ENCODE measurements at places on chromosomes 4 and X.

DNA sequence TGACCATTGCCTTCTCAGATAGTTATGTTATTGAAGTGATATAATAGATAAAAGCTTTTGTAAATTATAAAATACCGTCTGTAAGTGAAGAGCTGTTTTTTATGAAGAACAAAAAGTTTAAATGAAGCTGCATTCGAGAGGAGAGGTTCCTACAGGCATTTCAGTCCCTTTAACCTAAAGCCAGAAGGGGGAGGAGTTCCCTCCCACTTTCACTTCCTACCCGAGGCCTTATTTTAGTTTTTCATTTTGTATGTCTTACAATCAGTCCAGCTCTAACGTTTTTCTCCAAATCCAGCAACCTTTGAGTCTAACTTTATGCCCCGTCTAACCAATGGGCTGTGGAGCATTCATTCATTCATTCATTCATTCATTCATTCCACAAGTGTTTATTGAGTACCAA is 16.5 kb upstream of the SOX3 start:
- DNase-seq, result no peak

- no peak for DNase-seq
These were observed 53.7 kb downstream of the LNX1 start for GRCh38 chr4:53537606-53538005.

DNA sequence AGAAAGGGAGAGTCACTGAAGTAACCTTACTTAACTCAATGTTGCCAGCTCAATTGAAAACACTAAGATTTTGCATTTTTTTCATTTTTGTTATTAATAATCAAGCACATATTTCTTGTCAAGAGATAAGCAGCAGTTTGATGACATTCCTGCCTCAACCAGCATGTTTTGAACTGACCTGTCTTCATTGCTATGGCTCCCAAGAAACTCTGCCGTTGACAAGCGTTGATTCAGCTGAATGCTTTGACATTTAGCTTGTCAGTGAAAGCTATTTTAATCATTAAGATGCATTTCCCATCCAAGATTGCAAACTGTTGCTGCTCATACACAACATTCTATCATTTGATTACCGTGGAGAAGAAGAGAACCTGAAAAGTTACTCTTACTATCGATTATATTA is 5.9 kb downstream of the NAA11 start:
- no peak for DNase-seq

DNA sequence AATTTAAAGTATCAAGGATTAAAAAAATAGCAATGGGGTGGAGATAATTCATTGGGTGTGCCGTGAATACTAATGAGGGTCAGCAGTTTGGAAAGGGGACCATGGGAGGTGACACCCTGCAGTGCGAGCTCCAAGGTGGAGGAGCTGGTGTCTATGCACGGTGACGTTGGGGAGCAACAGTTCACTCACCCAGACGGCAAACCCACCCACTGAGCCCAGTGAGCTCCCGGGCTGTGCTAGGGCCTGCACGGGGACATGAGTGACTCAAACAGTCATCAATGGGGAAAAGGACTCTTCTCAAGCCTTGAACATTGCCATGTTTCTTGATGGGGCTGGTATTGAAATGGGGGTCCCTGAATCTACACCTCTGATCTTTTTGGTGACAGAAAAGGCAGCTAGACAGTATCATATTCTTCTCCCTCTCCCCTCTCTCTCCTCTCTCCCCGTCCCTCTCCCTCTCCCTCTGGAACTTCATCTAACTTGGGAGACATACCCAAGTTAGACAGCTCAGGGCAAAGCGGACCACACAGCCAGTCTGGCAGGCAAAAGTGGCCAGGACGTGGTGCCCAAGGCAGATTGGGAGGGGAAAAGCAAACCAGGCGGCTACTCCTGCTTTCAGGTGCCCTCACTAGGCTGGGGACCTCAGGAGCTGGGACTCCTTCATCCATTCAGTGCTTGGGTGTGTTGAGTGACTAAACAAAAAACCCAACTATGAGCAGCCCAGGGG is 26.3 kb upstream of the PPP2R2C start:
- no peak for DNase-seq

GRCh38 chr4:157643257-157643656 is 422.7 kb downstream of the GRIA2 start:
- DNase-seq, result no peak

GRCh38 chr4:80424225-80424581 is 88.7 kb downstream of the CFAP299 start:
- DNase-seq, result no peak

GRCh38 chr4:173930329-173930967 is 353.0 kb downstream of the FBXO8 start:
- no peak for DNase-seq

DNA sequence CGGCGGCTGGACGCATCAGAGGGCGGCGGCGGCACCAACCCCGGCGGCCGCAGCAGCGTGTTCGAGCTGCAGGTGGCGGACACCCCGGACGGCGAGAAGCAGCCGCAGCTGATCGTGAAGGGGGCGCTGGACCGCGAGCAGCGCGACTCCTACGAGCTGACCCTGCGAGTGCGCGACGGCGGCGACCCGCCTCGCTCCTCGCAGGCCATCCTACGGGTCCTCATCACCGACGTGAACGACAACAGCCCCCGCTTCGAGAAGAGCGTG is 1.9 kb downstream of the PCDH7 start:
- DNase-seq, result no peak

- DNase-seq, result no peak
These were observed 300.2 kb downstream of the GPM6A start for GRCh38 chr4:175511861-175512260.

DNA sequence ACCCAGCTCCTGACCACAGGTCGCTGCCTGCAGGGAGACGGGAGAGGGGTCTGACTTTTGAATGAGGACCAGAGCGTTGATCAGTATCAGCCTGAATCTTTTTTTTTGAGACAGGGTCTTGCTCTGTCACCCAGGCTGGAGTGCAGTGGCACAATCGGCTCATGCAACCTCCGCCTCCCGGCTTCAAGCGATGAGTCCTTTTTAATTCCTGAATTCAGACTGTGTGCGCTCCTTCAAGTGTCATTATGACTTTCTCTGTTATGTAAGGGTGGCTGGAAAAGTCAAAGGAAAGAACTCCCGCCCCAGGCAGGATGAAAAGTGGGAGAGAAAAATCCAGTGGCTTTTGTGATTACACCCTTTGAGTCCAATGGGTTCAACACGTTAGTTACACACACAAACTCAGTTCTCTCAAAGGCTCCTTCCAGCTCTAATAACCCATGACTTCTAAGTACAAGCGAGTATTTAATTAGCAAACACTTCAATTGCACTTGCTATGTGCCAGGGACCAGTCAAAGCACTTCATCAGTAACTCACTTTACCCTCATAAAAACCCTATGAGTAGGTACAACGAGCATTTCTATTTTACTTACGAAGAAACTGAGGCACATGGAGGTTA is 44.4 kb downstream of the PDHA1 start:
- DNase-seq, result no peak

DNA sequence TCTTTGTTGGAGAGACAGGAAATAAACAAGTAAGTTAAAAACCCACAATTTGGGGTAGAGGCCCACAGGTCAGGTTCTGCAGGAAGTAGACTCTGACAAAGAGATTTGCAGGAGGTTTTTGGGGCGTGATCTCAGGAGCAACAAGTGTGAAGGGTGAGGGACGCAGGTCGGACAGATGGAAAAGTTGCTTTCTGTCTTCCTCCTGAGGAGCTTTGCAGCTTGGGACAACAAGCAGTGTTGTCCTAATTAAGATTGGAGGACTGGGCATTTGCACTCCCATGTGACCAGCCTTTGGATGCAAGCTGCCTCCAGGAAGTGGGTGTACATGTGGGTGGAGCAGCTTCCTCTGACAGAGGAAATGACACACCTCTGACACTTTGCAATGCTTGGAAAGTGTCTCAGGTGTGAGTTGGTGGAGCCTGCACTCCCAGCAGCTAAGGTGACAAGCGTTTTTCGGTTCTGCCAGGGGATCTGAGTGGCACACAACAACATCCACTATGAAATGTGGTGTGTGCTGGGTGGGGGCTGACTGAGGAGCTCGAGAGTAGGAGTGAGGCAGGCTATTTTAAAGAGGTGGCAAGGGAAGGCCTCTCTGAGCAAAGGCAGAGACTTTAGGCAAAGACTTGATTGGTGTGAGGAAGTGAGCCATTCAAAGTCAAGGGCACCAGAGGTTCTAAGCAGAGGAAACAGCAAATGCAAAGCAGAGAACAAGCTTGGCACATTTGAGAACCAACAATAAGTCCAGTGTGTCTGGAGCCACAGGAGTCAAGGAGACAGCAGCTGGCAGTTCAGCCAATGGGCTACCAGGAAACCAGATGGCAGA is 339.8 kb upstream of the GATB start:
- DNase-seq, result no peak

DNA sequence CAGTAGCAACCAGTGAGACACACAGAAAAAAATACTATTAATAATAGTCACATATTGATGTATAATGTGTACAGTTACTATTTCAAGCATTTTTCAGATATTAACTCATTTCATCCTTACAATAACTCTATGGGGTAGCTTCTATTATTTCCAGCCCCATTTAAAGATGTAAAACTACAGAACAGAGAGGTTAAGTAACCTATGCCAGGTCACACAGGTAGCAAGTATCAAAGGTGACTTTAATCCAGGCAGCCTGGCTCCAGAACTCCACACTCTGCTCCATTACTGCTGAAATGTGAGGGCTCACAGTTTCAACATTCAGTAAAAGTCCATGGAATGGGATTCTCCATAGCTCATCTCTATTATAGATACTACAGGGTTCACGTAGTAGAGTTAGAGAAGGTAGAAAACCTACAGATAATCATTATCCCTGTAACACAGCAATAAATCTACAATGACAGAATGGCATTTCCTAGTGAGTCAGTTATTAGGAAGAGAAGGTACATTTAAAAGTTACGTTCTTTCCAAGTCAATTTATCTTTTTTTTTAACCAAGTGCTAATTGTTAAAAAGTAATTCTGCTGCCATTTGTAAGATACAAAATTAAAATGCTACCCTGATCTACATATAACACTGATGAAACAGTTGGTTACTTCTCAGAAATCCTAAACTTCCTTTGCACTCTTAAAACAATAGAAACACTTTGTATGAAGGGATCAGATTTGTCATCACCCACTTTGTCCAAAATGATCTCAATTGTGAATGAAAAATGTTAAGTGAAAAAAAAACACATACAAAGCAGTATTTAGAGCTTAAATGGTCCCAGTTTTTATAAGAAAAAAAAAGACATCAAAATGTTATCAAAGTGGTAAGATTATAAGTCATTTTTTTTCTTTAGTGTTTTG is 18.7 kb downstream of the RELL1 start:
- DNase-seq, result no peak

GRCh38 chr4:51836549-51836948 is 6.4 kb upstream of the DCUN1D4 start:
- no peak for DNase-seq

GRCh38 chrX:17553469-17553868 is 178.5 kb downstream of the NHS start:
- DNase-seq, result no peak

DNA sequence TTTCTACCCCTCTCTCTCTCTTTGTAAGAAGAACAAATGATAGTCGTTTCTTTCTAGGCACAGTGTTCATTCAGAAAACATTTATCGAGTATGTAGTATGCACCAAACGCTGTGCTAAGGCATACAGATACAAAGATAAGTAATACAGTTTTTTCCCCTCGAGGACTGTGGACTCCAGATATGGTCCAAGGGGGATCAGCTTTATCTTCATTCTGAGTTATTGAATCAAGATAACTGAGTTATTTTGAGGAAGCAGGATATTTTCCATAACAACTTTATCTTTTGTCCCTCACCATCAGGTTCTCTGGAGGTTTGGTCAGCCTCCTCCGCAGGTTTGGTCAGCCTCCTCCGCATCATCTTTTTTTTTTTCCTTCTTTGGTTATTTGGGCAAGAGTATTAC is 15.0 kb downstream of the EREG start:
- DNase-seq, result no peak

DNA sequence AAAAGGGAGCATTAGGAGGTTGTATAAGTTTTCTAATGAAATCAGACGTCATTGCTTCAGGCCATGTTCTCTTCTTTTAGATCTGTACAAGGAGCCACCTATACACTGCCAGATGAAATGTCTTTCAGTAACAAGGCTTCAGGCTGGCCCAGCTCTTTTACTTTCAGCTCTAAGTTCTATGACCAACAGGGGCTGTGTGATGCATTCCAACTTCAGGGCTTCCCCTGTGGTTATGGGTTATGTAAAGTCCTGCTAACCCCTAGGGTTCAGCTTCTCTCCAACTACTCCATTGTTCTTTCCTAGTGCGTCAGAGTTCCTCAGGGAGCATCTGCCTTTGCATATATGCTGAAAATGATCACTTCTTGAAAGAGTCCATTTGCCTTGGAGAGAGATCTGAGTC is 79.4 kb upstream of the TTC29 start:
- no peak for DNase-seq

DNA sequence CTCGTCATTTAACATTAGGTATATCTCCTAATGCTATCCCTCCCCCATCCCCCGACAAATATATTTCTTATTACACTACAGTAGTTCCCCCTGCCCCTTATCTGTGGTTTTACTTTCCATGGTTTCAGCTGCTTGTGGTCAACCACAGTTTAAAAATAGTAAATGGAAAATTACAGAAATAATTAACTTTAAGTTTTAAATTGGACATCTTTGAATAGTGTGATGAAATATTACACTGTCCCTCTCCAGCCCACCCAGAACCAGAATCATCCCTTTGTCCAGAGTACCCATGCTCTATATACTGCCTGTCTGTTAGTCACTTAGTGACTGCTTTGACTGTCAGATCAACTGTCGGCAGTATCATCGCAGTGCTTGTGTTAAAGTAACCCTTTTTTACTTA is 47.4 kb upstream of the VEGFC start:
- no peak for DNase-seq

- no peak for DNase-seq
These were observed 326.9 kb upstream of the AGA start for GRCh38 chr4:177769155-177769554.

- no peak for DNase-seq
These were observed 36.6 kb downstream of the SYTL4 start for GRCh38 chrX:100695302-100695701.

DNA sequence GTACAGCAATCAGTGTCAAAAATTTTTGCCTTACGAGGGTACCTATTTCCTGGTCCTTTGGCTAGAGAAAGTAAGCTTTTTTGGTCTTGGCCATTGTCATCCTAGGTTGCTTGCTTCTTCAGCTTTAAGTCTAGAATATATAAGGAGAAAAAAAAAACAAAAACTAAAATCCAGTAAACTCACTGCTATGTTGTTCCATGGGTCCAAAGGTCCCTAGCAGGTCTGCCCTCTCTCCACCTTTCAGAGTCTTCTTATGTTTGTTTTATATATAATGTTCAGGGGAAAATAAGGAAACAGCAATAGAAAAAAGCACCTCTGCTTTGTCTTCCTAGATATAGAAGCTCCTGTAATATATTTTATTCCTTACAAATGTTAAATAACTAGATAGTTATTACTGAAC is 18.1 kb upstream of the BMP2K start:
- no peak for DNase-seq
